ENCODE measurements at places on chromosomes 3 and 15.

DNA sequence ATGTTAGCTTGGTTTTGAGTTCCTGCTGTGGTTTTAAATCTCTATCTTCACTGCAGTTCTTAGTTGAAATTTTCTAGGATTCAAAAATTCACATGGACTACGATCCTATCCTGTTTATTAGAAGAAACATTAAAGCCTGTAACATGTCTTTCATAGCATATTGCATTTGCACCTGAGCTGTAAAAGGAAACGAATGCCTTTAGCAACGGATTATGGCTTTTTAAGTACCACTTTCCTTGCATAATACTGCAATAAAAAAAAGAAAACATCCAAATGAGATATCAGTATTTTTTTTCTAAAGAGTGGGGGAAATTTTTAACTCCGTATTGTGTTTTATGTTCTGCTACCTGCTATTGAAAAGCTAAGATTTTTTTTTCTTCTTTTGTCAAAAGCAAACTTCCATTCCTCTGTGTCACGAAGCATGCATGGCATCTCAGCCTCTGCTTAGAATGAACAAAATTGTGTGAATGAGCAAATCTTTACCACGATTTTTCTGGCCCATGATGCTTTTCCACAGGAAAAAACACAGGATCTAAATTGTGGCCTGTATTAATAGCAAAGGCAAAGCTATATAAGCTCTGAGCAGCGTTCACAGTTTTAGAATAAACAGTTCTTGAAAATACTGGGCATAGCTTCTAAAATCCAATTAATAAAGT lies 110.0 kb upstream of the CDIN1 start:
- no peak for DNase-seq

DNA sequence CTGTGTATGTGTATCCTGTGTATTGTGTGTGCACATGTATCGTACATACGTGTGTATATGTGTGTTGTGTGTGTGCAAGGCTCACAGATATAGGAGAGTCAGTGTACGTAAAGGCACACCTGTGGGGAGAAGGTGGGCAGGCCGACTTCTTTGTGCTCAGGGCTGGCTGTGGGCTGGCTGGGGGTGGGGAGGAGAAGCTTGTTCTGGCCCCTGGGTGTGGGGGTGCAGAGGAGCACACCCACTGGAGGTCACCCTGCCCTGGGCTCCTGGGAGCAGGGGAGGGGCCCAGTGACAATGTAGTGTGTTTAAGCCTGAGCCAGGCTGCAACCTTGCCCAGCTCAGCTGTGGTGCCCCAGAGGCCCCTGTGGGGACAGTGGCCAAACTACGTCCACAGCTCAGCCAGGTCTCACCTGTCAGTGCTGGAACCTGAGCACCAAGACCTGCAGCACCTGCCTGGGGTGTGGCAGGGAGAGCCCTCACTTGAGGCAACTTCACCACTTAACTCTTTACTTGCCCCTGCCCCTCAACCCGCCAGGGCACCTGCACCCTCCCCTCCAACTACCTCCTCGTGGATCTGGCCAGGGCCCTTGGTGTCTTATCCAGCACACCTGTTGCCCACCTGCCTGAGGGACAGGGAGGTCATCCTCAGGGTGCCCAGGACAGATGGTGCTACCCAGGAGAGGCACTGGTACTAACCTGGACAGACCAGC lies 2.6 kb upstream of the HHATL start:
- no peak for DNase-seq

DNA sequence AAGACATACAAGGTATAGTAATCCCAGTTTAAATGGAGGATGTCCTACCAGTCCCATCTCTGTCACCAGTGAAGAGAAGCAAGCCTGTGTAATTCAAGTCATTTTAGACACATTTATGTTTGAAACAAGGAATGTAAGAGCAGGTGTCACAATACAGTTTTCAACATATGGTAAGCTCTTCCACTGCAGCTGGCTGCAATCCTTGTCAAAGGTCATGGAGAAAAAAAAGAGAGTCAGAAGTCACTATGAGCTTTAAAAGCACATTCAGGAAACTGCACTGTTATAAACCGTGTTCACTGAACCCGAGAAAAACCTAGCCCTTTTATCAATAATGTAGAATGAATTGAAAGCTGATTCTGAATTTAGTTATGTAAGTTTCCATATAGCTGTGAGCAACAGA lies 206.4 kb downstream of the NAALADL2 start:
- no peak for DNase-seq

DNA sequence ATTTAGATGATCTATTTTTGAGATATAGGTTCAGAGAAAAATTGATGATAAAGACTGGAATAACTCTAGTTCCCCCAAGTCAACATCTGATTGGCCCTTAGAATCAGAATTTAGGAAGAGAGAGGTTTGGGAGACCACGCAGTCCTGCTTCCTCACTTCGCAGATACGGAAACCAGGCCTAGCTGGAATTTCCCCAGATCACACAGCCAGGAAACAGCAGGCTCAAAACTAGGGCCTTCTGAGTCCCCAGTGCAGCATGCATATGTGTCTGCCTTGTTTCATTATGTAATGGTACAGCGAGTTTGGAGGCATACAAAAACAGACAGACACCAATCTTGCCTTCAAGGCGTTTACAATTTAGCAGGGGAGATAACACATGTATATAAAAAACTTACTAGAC lies 177.1 kb upstream of the ICE2 start:
- no peak for DNase-seq

DNA sequence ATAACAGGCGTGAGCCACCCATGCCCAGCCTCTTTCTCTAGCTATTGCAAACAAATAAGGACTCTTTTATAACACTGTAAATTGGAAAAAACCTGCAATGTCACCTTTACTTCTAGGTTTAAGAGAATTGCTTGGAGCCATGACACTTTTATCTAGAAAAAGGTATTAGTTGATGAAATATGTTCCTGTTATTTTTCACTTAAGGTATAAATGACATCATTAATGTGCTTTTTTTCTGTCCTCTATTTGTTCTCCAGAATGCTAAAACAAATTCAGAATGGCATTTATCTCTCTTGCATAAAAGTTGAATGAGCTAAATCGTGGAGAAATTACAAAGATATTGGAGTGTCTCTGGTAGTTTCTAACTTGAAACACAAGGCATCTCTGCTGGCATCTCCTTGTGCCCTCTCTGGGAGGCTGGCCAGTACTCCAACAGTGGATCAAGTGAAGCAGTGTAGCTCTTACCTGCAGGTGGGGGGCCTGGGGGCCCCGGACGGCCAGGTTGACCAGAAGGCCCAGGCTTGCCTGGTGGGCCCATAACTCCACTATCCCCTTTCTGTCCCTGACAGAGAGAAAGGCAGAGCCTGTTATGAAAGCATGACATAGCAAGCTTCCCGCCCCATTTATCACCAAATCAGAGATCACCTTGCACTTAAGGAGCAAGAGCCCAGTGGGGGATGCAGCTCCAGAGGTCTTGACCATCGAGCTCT lies 38.6 kb downstream of the EAF1 start:
- DNase-seq: no peak
